Stimulated activated CD4-positive, alpha-beta T cell treated with anti-CD3 and anti-CD28 coated beads, TNF-alpha, amount 100 ng/mL, for 48 hours (primary cell): ENCODE measurements at places on chromosomes 4 and X.

- no peak for DNase-seq
Observed at GRCh38 chr4:135244696-135245095, 1043.1 kb upstream of the PABPC4L start.

GRCh38 chr4:152613841-152614721, 65.7 kb downstream of the TMEM154 start:
- no peak for DNase-seq

DNA sequence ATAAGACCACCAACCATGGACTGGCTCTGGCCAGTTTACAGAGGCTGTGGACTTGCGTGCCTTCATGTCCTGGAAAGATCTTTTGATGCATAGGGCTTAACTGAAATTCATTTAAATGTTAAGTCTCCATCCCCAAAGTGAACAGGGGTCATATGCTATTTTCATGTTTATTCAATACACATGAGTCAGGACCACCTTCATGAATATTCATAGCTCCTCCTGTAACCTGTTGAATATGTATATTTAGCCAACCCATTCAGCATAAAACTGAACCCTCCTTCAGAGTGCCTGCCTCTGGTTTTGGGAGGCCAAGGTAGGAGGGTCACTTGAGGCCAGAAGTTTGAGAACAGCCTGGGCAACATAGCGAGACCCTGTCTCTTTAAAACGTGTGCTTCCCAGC, 7.1 kb downstream of the CTPS2 start:
- no peak for DNase-seq

GRCh38 chr4:147479786-147480185, 1.1 kb upstream of the EDNRA start:
- no peak for DNase-seq

GRCh38 chr4:8774071-8774470, 97.6 kb downstream of the HMX1 start:
- DNase-seq = no peak

GRCh38 chr4:22668301-22668700, 24.4 kb upstream of the GBA3 start:
- no peak for DNase-seq

DNA sequence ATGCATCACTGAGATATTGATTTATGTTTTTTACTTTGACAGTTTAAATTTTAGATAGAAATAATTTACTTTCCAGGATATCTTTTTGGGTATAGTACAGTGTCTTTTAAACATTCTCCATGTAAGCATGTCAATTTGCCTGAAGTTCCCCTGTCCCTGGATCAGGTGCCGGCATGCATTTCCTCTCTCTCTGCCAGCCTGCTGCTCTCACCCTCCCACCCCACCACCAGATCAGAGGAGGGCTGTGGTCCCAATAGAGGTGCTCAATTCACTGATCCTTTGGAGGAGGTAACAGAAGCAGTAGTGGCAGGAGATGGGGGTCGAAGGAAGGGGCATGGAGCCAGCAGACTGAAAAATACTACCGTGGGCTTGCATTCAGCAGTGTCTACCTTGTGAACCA, 28.3 kb upstream of the DSPP start:
- DNase-seq = no peak

DNA sequence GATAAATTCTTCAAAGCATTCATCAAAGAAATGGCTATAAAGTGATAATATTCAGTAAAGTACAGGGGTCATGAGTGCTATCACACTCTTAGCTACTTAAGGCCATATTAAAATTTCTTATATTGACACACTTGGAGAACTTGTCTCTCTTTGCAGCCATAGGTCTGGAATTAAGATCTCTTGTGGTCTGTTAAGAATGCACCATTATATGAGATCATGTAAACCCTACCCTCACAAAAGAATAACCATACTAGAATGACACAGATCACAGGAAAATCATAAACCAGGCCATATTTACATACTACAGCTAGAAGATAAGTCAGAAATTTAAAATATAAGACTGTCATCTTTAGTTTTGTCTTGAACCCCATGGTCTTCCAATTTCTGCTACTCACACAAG, 434.3 kb downstream of the PDGFC start:
- no peak for DNase-seq

GRCh38 chr4:7710576-7711306, 228.9 kb downstream of the AFAP1 start:
- DNase-seq = no peak

GRCh38 chr4:39928538-39928937, 49.2 kb downstream of the PDS5A start:
- no peak for DNase-seq

DNA sequence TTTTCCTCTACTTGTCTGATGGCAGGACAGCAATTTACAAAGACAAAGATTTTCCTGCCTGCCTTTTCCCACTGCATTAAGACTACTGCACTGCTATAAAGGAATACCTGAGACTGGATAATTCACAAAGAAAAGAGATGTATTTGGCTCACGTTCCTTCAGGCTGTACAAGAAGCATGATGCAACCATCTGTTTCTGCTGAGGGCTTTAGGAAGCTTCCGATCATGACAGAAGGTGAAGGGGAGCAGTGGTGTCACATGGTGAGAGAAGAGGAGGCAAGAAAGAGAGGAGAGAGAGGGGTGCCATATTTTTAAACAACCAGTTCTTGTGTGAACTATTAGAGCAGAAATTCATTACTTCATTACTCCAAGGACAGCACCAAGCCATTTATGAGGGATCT, 617.1 kb upstream of the HTR2C start:
- DNase-seq = no peak
